ENCODE measurements at places on chromosomes 16 and 17. TPM values are rescaled to one million over a fixed set of nuclear protein-coding genes. Genes with fewer than 3 reads are reported as not detected.

DNA sequence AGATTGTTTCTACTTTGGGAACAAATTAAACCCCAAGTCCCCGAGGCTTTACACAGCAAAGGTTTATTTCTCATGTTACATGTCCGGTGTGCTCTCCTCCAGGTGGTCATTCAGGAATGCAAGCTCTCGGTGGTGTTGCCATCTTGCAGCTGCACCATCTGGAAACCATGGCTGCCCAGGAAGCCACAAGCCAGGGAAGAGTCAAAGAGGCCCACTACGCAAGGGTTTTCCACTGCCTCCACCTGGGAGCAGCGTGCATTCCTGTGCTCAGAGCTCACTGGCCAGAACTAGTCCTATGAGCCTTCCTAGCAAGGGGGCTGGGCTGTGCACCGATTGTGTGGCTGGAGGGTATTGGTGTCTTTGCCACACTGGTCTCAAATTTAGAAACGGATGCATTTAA, 128.8 kb upstream of the FOXF1 start:
- no peak for DNase-seq

- peak; percentile 46 for DNase-seq
These were observed 5.0 kb downstream of the TBKBP1 start for GRCh38 chr17:47698749-47699535.

DNA sequence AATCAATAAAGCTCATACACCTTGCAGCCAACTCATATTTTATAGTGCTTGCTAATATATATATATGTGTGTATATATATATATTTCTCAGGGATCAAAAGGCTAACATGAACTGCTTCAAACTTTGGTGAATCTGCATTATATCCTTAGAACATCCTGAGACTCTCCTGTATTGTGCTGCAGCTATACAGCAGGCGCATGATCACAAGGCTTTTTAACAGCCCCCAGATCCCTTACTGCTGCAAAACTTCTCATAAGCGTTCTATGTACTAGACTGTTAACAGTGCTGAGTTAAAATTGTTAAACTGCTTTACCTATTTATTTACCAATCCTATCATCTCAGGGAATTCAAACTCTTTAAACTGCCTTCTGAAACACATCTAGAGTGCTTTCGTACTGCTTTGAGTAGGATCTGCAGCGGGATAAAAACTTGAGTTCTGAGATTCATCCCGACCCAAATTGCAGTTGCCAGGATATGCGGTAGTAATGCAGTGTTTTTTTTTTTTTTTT, 1.3 kb downstream of the GPATCH8 start:
- DNase-seq = peak; percentile 13

GRCh38 chr16:56532714-56533113, 12.9 kb upstream of the BBS2 start:
- no peak for DNase-seq

DNA sequence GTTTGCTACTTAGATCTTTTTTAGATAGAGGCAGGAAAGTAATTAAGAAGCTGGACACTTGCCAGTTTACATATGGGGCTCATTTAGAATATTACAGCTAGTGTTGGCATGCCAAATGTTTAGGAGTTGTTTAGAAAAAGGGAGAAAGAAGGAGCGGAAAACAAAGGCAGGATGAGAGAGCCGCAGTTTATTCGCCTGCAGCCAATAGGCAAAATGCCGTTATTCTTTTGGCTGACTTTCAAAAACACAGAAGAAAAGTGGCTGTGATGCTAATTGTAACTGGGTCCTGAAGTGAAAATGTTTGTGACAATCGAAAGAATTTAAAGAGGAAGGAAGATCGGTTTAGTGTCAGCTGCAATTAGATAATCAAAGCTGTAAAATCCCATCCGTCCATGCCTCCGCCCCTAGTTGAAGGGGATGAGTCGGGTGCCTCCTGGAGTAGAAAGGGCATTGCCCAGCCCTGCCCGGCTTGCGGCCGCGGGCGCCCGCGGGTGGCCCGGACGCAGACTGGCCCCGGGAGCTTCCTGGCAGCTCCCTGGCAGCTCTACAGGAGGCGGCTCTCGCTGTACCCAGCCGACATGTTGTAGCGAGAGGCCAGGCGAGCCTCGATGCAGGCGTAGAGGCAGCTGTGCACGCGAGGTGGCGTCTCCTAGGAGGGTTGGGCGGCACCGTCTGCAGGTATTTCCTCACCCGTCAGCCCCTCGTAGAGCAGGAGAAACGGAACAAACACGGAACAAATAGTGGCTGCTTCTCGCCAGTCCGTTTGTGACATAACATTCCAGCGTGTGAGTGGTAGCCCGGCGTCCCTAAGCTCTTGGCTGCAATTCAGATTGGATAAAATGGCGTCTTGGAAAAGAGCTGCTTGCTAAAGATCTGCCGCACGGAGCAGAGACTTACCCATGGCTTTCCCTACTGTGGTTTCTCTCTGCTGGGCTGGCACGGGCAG, 82.2 kb downstream of the TNRC6C start:
- peak; percentile 64 for DNase-seq

DNA sequence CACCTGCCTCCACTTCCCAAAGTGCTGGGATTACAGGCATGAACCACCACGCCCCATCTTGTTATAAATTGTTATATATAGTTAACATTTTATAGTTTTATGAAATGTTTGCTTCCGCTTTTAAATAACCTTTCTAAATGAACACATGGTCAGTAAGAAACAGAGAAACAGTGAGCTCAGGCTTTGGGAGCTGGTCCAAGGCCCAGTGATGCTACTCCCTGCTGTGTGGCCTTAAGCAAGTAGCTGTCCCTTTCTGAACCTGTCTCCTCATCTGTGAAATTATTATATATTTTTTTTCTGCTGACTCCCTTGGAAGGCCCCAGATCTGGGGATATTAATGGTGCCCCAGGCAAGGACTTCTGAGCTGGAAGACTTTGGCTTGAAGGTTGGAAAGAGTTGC, 19.0 kb downstream of the CPNE2 start:
- no peak for DNase-seq

- no peak for DNase-seq
These were observed 126.5 kb downstream of the WWOX start for GRCh38 chr16:78225919-78226318.

DNA sequence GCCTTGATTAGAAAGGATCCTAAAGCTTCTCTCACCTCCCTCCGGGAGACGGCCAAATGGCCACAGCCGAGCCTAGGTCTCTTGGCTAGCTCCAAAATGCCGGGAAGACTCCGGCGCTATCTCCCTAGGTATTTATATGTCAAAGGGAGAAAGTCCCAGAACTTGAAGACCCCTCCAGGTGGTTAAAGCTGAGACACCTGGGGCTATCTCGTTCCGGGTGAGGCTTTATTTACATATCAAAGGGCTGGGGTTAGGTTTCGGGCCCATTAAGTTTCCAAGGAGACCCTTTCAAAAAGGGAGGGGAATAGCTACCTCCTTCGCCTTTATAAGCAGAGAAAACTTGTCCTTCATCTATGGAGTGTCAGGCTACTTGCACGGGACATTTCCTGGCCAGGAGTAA, 70.9 kb upstream of the KIFC3 start:
- no peak for DNase-seq

DNA sequence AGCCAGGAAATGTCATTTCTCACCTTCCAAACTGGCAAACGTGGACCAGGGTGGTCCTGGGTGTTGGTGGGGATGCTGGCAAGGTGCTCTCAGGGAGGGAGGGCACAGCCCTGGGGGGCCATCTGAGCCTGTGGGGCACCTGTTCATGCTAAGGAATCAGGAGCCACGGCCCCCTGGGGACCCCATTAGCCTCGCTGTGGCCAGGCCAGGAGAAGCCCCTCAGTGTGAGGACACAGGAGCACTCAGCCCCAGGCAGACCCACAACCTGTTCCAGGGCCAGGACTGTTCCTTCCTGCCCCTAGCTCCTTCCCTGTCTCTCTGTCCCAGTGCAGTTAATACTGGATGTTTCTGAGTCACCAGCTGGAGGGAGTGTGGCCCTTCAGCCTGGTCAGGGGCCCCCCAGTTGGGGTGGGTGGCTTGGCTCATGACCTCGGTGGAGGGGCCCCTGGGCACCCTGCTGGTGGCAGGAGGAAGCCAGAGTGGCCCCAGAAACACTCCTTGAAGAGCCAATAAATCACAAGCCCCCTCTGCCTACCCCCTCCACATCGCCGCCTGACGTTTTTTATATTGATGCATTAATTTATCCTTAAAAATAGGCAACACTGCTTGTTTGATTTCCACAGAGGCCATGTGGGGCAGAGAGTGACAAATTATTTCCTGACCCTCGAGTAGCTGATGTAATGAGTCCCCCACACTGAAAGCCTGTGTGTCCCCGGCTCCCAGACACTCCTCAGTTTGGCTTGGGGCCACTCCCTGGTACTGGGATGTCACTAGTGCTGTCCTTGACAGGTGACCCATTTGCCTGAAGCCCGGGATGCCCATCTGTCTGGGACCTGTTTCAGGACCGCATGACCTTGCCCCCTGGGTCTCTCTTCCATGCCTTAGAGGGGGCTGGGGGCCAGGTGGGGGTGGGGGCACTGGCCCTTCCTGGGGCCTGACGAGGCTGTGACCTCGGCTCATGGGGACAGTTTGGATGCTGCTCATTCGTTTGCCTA, 22.3 kb downstream of the ACTG1 start:
- no peak for DNase-seq

DNA sequence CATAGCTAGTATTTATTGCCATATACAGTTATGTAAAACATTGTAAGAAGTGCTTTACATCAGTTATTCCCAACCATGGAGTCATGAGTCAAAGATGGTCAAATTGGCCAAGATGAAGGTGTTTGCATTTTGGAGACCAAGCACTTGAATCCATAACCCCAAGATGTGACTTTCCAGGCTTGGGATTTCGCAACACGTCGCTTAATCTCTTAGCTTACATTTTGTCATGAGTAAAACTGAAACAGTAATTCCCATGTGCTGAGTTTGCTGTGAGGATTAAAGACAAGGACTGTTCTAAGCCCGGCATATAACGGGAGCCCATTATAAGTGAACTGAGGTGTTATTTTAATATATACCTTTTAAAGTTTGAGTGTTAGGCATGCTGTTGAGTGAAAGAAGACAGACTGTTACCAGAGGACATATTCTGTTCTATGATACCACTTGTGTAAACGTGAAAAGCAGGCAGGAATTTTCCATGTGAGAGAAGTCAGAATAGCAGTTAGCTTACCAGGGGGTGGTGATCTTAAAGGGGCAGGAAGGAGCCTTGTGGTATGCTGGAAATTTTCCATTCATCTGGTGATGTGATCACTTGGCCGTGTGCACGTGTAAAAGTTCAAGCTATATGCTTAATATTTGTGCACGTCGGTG, 484.9 kb downstream of the WWOX start:
- DNase-seq = no peak

DNA sequence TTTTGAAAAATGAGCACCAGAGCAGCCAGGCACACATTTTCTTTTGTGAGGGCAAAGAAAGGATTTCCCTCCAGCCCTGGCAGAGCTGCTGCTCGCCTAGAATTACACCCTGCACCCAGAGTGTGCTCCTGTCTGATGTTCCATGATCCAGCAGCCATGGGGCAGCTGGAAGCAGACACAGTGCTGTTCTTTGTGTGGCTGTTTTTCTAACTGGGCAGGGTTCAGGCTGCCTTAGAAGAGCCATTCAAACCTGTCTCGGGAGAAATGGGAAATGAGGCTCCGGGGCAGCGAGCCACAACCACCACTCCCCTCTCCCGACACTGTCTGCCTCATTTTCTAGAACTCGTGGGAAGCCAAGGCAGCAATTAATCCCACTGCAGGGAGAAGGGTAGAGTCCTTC, 28.9 kb downstream of the LITAF start:
- DNase-seq = no peak

DNA sequence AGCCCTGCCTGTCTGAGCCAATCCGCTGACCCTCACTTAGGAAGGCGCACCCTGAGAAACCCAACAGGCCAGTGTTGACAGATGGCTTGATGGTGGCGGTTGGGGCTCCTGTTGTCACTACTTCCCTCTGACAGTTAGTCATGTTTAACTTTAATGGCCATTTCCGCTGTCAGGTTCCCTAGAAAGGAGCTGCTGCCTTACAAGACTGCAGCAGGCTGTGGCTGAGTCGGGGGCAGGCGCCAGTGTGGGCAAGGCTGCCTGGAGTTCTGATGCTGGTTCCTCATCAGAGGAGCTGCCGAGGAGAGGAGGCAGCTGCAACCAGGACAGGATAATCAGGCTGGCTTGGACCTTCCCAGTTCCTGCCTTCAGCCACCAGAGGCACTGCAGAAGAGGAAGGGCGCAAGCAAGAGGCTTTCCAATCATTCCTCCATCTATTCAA, 223.2 kb upstream of the DYNLRB2 start:
- DNase-seq = no peak

GRCh38 chr17:45925311-45925710, 31.0 kb downstream of the MAPT start:
- DNase-seq = no peak

GRCh38 chr17:56937687-56938086, 23.2 kb downstream of the COIL start:
- no peak for DNase-seq

DNA sequence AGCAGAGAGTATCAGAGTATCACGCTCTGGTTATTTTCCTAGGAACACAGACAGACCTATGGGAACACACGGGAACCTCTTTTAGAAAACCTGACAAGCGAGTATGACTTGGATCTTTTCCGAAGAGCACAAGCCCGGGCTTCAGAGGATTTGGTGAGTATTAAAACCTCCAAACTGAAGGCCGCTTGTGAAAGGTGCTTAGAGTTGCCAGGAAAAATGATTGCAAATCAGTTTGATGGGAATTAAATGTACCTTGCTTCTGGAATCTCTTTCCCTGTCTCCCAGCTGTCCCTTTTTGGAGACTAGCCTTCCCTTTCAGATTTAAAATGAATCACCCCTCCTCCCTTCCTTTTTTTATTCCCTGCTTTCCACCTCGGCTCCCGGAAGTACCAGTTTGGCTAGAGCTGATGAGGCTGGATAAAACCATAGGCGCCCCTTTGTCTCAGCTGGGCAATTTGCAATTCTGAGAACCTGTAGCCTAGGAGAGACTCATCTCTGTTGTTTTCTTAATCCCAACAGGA, 27.3 kb downstream of the KAT7 start:
- DNase-seq = peak; percentile 19

GRCh38 chr17:76405967-76406647, 21.7 kb downstream of the SPHK1 start:
- peak; percentile 41 for DNase-seq

DNA sequence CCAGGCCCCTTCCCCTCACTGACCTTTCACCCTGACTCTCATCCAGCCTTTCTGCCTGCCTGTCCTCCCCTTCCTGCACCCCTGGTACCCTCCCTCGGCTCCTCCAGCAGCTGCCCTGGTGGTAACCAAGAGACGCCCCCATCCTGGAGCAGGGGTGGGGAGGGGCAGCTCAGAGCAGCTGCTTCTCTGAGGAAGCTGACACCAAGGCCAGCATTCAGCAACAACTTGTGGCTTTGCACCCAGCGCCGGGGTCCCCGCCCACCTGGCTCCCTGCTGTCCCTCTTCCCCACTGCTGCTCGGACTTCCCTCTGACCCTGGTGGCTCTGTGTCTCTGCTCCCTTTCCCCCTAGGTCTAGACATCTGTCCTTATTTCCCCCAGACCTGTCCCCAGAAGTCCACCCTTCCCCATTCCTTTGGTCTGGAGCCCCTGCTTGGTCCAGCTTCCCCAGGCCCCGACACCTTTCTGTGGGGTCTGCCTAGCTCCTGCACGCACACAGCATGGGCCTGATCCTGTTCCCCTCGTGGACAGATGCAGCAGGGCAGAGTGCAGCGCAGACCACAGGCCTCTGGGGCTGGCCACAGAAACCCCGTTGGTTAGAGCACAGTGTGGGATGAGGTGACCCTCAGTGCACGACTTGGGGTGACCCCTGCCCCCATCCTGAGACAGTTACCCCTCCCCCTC, 1.2 kb upstream of the ATP2A1 start:
- DNase-seq = peak; percentile 72

The SMIM36 gene
- total RNA-seq = not detected

The KRTAP4-16 gene
- total RNA-seq = not detected

The GLP2R gene
- total RNA-seq = not detected

The GDPD1 gene
- total RNA-seq = not detected

The HS3ST3B1 gene
- total RNA-seq = 6.9 TPM

The CNGB1 gene
- not detected for total RNA-seq

The MYL11 gene
- 7.2 TPM for total RNA-seq

The BCL6B gene
- total RNA-seq = not detected

The EEF2KMT gene
- total RNA-seq = 30.0 TPM
